ENCODE measurements at places on chromosomes 2 and 18. TPM values are rescaled to one million over a fixed set of nuclear protein-coding genes. Genes with fewer than 3 reads are reported as not detected.

Gene PLEK
- 0.22 TPM for total RNA-seq

GRCh38 chr18:24055009-24055804 lies 40.7 kb downstream of the TTC39C start:
- H3K27ac ChIP-seq = no peak overlapping the region
- peaks cover 17% of the 10 kb centered on the region for H3K4me1 ChIP-seq
- no peak overlapping the region for H3K4me3 ChIP-seq
- no peaks in the 10 kb centered on the region for H3K36me3 ChIP-seq
- no peak for DNase-seq

- H3K4me3 ChIP-seq = no peak overlapping the region
- no peaks in the 10 kb centered on the region for H3K27me3 ChIP-seq
- H3K27ac ChIP-seq = no peak overlapping the region
- H3K36me3 ChIP-seq = no peaks in the 10 kb centered on the region
- no peak for DNase-seq
These were observed 383.1 kb upstream of the ID2 start for GRCh38 chr2:8298783-8299182.

- no peaks in the 10 kb centered on the region for H3K27me3 ChIP-seq
- H3K27ac ChIP-seq = peak overlapping the region; percentile 27
- no peaks in the 10 kb centered on the region for H3K36me3 ChIP-seq
- no peak overlapping the region for H3K4me3 ChIP-seq
These were observed 11.7 kb downstream of the KCTD1 start for GRCh38 chr18:26536664-26537063.

- no peaks in the 10 kb centered on the region for H3K4me1 ChIP-seq
- DNase-seq = no peak
- no peak overlapping the region for H3K4me3 ChIP-seq
- no peak overlapping the region for H3K27ac ChIP-seq
These were observed 1093.5 kb downstream of the RPIA start for GRCh38 chr2:89784960-89785359.

DNA sequence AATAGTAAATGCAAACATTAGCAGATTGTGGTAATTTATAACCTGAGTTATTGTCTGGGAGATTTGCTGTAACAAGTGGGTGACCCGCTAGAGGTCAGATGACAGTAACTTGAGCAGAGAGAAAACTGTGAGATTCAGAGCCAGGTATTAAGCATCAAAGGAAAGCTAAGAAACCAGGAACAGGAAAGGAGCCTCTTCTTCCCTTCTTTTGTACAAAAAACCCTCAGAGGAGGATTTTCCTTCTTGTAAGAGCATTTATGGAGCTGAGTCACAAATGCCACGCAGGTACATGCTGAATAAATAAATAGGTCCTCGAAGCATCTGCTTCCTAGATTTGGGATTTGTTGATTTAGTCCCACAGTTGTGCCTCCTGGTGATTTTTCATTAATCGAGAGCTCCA lies 146.5 kb downstream of the SH3BP4 start:
- no peak overlapping the region for H3K27ac ChIP-seq
- no peak for DNase-seq
- no peaks in the 10 kb centered on the region for H3K4me1 ChIP-seq
- no peaks in the 10 kb centered on the region for H3K36me3 ChIP-seq
- H3K27me3 ChIP-seq = no peaks in the 10 kb centered on the region

GRCh38 chr2:238996331-238997136 lies 148.6 kb downstream of the TWIST2 start:
- peaks cover 4% of the 10 kb centered on the region for H3K27me3 ChIP-seq
- no peak overlapping the region for H3K27ac ChIP-seq
- H3K4me3 ChIP-seq = no peak overlapping the region
- no peaks in the 10 kb centered on the region for H3K4me1 ChIP-seq
- H3K36me3 ChIP-seq = no peaks in the 10 kb centered on the region
- DNase-seq = no peak

GRCh38 chr2:232525791-232526371 lies at the start of gene CHRND:
TSS of gene CHRND (plus strand) at chr2:232526160. CDS start at chr2:232526216, 56 bp downstream.
- peaks cover 6% of the 10 kb centered on the region for H3K4me1 ChIP-seq
- H3K27me3 ChIP-seq = no peaks in the 10 kb centered on the region
- H3K36me3 ChIP-seq = no peaks in the 10 kb centered on the region
- no peak for DNase-seq
- H3K4me3 ChIP-seq = no peak within 1 kb of the TSS

GRCh38 chr2:120599656-120600055 lies 136.0 kb upstream of the GLI2 start:
- no peaks in the 10 kb centered on the region for H3K27me3 ChIP-seq
- DNase-seq = no peak
- H3K36me3 ChIP-seq = no peaks in the 10 kb centered on the region
- H3K4me3 ChIP-seq = no peak overlapping the region
- H3K4me1 ChIP-seq = no peaks in the 10 kb centered on the region

Gene LYG2
- total RNA-seq = 0.27 TPM

DNA sequence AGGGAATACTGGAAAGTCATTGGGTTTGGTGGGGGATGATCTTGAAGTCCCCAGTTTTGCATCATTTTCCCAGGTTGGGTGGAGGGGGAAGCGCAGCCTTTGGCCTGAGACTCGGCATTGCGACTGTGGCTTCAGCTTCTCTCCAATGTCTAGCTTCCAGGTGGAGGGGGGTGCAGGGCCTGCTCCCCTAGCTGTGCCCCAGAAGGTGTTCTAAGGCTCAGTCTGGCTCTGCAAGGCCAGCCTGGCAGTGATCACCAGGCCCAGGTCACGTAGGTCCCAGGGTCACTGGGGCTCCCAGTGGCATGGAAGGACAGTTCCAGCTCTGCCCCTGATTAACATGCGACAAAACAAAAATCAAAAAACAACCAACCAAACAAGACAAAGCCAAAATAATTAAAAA lies 56.9 kb upstream of the HAAO start:
- no peaks in the 10 kb centered on the region for H3K27me3 ChIP-seq
- no peak overlapping the region for H3K27ac ChIP-seq
- no peaks in the 10 kb centered on the region for H3K4me1 ChIP-seq
- no peaks in the 10 kb centered on the region for H3K36me3 ChIP-seq
- DNase-seq = no peak

GRCh38 chr2:157043786-157044185 lies 213.7 kb upstream of the GALNT5 start:
- no peaks in the 10 kb centered on the region for H3K36me3 ChIP-seq
- no peaks in the 10 kb centered on the region for H3K4me1 ChIP-seq
- no peak overlapping the region for H3K27ac ChIP-seq
- H3K27me3 ChIP-seq = no peaks in the 10 kb centered on the region
- no peak overlapping the region for H3K4me3 ChIP-seq

- DNase-seq = peak; percentile 47
- peaks cover 43% of the 10 kb centered on the region for H3K4me1 ChIP-seq
- H3K27ac ChIP-seq = peak overlapping the region; percentile 32
- H3K27me3 ChIP-seq = no peaks in the 10 kb centered on the region
These were observed 78.9 kb downstream of the ZBTB7C start for GRCh38 chr18:48330016-48330991.

Gene SLC14A1
- not detected for total RNA-seq

Gene NTSR2
- not detected for total RNA-seq

GRCh38 chr2:212935752-212936151 lies 215.7 kb downstream of the IKZF2 start:
- H3K36me3 ChIP-seq = no peaks in the 10 kb centered on the region
- no peak overlapping the region for H3K4me3 ChIP-seq
- DNase-seq = no peak
- peaks cover 7% of the 10 kb centered on the region for H3K4me1 ChIP-seq
- H3K27ac ChIP-seq = no peak overlapping the region
- no peaks in the 10 kb centered on the region for H3K27me3 ChIP-seq

GRCh38 chr2:230910546-230911177 lies 14.4 kb downstream of the GPR55 start:
- no peaks in the 10 kb centered on the region for H3K36me3 ChIP-seq
- no peaks in the 10 kb centered on the region for H3K27me3 ChIP-seq
- no peak overlapping the region for H3K27ac ChIP-seq
- no peak overlapping the region for H3K4me3 ChIP-seq
- H3K4me1 ChIP-seq = peaks cover 30% of the 10 kb centered on the region

- peak overlapping the region; percentile 65 for H3K4me3 ChIP-seq
- DNase-seq = no peak
- peak overlapping the region; percentile 70 for H3K27ac ChIP-seq
These were observed 820 bp downstream of the MTCL1 start for GRCh38 chr18:8705961-8706790.

- H3K4me3 ChIP-seq = no peak overlapping the region
- H3K27ac ChIP-seq = no peak overlapping the region
- no peaks in the 10 kb centered on the region for H3K36me3 ChIP-seq
- DNase-seq = no peak
These were observed 6.3 kb downstream of the CFLAR start for GRCh38 chr2:201122276-201122675.

GRCh38 chr18:73653251-73653650 lies 494.4 kb downstream of the FBXO15 start:
- no peaks in the 10 kb centered on the region for H3K27me3 ChIP-seq
- no peaks in the 10 kb centered on the region for H3K4me1 ChIP-seq
- no peaks in the 10 kb centered on the region for H3K36me3 ChIP-seq

GRCh38 chr2:229660951-229661350 lies 53.4 kb downstream of the DNER start:
- no peak overlapping the region for H3K4me3 ChIP-seq
- DNase-seq = peak; percentile 10
- no peaks in the 10 kb centered on the region for H3K36me3 ChIP-seq
- peaks cover 6% of the 10 kb centered on the region for H3K4me1 ChIP-seq
- no peak overlapping the region for H3K27ac ChIP-seq

DNA sequence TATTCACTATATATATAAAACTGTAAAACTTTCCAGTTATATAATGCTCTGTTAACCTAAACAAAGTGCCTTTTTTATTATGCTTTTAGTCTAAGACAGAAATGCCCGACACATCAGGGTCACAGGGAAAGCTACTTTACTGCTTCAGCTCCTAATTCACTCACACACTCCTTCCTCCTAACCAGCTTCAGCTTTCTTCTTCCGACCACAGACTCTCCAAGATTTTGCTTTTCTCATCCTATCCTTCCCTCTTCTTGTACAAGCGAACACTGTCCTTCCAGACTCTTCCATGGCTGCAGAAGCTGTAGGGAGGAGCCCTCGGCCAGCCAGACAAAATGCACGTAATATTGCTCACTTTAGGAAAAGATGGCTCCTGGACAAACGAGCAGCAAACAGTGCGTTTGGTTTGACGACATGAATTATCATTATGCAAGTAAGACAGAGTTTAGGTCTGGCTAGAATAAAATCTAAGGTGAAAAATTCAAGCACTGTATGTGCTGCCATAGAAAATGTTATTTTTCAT lies 47.5 kb upstream of the HNRNPA3 start:
- no peak for DNase-seq
- peaks cover 72% of the 10 kb centered on the region for H3K4me1 ChIP-seq
- H3K4me3 ChIP-seq = peak overlapping the region; percentile 16
- H3K27ac ChIP-seq = peak overlapping the region; percentile 65

- no peak overlapping the region for H3K4me3 ChIP-seq
- H3K27ac ChIP-seq = no peak overlapping the region
- H3K4me1 ChIP-seq = no peaks in the 10 kb centered on the region
These were observed 237.4 kb upstream of the ACVR2A start for GRCh38 chr2:147607379-147607778.

Gene GALNT1
- 54.7 TPM for total RNA-seq

Gene IGFBP5
- total RNA-seq = 3.9 TPM

DNA sequence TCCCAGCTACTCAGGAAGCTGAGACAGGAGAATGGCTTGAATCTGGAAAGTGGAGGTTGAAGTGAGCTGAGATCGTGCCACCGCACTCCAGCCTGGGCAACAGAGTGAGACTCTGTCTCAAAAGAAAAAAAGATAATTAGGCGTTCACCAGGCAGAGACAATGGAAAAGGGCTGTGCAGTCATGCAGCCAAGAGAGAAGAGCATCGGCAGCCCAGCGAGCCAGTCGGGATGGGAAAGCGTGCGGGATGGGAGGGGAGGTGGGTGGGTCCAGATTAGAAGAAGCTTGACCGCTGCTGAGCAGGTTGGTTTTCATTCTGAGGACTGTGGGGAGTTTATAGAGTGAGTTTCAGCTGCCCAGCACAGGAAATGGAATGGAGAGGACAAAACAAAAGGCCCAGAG lies 15.0 kb upstream of the CYS1 start:
- no peaks in the 10 kb centered on the region for H3K27me3 ChIP-seq
- no peak for DNase-seq
- H3K4me1 ChIP-seq = peaks cover 19% of the 10 kb centered on the region
- no peak overlapping the region for H3K4me3 ChIP-seq

- DNase-seq = no peak
- no peak overlapping the region for H3K27ac ChIP-seq
- H3K4me3 ChIP-seq = no peak overlapping the region
- H3K36me3 ChIP-seq = no peaks in the 10 kb centered on the region
- H3K27me3 ChIP-seq = no peaks in the 10 kb centered on the region
- H3K4me1 ChIP-seq = peaks cover 18% of the 10 kb centered on the region
These were observed 3.0 kb upstream of the IL1RN start for GRCh38 chr2:113124181-113124961.

Gene KCNF1
- 0.52 TPM for total RNA-seq

Gene FRZB
- total RNA-seq = 0.49 TPM

DNA sequence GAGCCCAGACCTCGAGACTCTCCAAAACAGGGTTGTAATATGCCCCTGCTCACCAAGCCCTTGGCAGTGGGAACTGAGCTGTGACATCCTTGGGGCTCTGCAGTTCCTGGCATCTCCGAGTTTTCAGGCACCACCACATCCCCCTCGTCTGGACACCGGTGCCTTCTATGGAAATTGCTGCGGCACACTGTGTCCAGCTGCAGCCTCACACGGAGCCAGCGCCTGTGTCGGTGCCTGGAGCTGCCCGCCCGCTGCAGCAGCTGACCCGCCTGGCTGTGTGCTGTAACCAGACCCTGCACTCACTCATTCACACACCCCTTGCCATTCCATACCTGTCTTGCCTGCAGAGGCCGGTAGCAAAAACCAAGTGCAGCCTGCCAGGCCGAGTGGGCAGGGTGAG lies 11.8 kb downstream of the IWS1 start:
- no peaks in the 10 kb centered on the region for H3K4me1 ChIP-seq
- H3K27me3 ChIP-seq = no peaks in the 10 kb centered on the region
- no peak overlapping the region for H3K27ac ChIP-seq
- peaks cover 16% of the 10 kb centered on the region for H3K36me3 ChIP-seq

DNA sequence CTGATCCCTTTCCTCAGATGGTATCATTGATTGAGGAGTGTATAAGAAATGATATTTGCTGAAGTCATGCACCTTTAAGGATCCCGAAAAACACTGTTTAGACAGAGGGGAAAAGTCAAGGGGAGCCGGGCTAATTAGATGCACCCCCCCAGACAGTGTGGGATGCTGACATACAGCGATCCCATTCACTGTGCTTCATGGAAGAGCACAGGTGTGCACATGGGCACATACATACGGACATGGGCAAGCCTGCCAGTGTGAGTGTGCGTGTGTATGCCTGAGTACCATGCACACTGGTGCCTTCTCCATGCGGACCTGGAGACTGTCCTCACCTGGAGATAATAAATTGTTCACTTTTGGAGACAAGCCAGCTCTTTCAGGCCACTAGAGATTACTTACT lies 22.6 kb downstream of the MEIS1 start:
- H3K27ac ChIP-seq = no peak overlapping the region
- no peak overlapping the region for H3K4me3 ChIP-seq
- no peaks in the 10 kb centered on the region for H3K36me3 ChIP-seq
- no peak for DNase-seq
- no peaks in the 10 kb centered on the region for H3K4me1 ChIP-seq

- H3K27me3 ChIP-seq = no peaks in the 10 kb centered on the region
- no peak overlapping the region for H3K27ac ChIP-seq
- no peak overlapping the region for H3K4me3 ChIP-seq
- no peaks in the 10 kb centered on the region for H3K36me3 ChIP-seq
These were observed 23.6 kb upstream of the SERPINE2 start for GRCh38 chr2:224062481-224063297.

Gene TPO
- total RNA-seq = not detected
